Mesenteric fat pad (tissue), 1 donor: ENCODE measurements at places on chromosomes 12 and 14. TPM values are rescaled to one million over a fixed set of nuclear protein-coding genes. Genes with fewer than 3 reads are reported as not detected.

The NTN4 gene
- total RNA-seq = 11.6 TPM

The AQP2 gene
- not detected for total RNA-seq

The FGFR1OP2 gene
- total RNA-seq = 40.0 TPM

The CEP290 gene
- total RNA-seq = 11.5 TPM

The RAB5B gene
- 88.2 TPM for total RNA-seq

The MYO1H gene
- total RNA-seq = 0.10 TPM

The DPPA3 gene
- not detected for total RNA-seq

The HOXC11 gene
- total RNA-seq = not detected

The ISM2 gene
- not detected for total RNA-seq

The CLEC4A gene
- 3.5 TPM for total RNA-seq

The CLEC12A gene
- 7.5 TPM for total RNA-seq

The COX8C gene
- total RNA-seq = not detected

GRCh38 chr12:53299101-53299453 is 418 bp upstream of the MYG1 start:
- no peak for DNase-seq

DNA sequence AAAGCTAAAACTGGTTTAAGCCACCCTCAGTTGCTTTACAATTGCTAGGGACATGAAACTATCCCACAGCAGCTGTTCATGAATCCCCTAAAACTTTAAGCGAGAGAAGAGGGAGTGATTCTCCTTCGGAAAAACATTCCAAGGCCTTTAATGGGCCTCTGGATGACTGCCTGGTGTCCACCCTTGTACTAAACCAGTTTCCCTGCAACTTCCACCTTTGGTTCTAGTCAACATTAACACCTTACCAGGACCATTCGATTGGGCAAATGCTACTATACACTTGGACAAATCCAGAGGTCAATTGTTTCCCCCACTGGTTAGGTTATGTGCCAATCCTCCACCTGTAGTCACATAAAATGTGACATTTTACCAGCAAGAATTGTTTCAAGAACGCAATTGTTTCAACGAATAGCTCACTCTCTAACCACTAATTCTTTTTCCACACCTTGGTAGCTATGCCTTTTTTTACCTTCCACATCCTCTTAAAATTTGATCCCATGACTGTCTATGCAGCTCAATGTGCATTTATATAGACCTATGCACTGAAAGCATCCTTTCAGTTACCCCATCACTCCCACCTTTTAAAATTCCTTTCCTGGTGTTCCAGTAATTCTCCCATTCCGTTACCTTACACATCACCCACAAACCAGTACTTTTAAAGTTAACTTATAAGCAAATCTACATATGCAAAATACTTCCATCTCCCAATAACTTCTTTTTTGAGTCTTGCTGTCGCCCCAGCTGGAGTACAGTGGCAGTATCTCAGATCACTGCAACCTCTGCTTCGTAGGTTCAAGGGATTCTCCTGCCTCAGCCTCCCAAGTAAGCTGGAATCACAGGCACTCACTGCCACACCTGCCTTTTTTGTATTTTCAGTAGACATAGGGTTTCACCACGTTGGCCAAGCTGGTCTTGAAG is 3.6 kb downstream of the UBC start:
- no peak for DNase-seq

- DNase-seq = no peak
Measured at GRCh38 chr14:20195911-20196310, 5.2 kb downstream of the OR11G2 start.

DNA sequence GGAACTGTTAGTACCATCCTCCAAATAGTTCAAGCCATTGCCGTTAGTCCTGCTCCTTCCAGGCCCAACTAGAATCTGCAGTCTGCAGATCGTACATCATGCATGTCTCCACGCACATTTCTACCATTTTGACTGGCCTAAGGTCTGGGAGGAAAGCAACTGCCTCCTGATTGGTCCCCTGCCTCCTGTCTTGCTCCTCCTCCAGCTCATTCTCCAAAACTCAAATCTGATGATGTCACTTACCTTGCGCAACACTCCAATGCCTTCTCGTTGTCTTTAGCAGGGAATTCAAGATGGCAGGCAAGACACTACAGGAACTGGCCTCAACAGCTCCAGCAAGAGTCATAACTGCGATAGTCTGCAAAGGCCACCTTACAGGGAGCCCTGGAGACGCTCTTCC is 9.7 kb upstream of the HCAR1 start:
- peak; percentile 11 for DNase-seq

DNA sequence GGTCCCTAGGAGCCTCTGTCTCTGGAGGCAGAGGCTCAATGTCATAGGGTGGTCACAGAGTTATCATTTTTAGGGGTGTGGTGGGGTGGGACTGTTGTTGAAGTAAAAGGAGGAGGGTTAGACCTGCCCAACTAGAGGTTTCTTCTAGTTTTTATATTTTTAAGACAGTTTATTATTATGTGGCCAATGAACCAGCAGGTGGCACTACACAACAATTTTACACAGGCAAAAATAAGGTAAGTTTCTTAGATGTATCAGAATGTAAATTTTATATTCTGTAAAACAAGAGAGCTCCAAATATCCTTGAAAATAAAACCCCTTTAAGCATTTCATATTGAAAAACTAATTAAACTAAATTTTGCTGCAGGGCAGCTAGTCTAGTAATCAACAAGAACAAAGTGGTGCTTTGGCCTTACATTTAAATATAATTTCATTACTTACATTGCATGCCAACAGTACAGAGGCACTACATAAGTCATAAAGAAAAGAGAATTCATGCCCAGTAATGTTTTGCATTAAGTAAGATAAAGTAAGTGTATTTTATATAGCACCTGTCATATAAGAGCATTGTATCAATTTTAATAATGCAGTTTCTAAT is 22.2 kb upstream of the OVCH1 start:
- DNase-seq = no peak

GRCh38 chr12:83769151-83769550 is 1082.4 kb downstream of the TMTC2 start:
- DNase-seq = no peak

DNA sequence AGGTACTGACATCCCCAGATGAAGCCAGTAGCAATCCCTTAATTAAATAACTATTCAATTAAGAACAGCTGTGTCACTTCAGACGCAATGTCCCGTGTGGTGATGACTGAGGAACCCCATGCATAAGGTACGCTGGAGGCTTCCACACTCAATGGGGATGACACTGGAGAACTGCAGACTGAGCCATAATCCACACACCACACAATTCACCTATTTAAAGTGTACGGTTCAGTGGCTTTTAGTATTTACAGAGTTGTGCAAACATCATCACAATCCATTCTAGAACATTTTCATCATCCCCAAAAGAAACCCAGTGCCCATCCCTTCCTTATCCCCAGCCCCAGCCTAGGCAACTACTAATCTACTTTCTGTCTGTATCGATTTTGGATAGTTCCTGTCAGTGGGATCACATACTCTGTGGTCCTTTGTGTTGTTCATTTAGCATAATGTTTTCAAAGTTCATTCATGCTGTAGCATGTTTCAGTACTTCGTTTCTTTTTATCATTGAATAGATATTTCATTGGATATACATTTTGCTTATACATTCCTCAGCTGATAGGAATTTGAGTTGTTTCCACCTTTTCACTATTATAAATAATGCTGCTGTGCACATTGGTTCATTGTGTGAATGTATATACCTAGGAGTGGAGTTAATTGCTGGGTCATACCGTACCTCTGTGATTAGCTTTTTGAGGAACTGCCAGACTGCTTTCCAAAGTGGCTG is 61.1 kb downstream of the NINJ2 start:
- DNase-seq = no peak

- no peak for DNase-seq
Measured at GRCh38 chr12:132178316-132178715, 34.1 kb downstream of the NOC4L start.

DNA sequence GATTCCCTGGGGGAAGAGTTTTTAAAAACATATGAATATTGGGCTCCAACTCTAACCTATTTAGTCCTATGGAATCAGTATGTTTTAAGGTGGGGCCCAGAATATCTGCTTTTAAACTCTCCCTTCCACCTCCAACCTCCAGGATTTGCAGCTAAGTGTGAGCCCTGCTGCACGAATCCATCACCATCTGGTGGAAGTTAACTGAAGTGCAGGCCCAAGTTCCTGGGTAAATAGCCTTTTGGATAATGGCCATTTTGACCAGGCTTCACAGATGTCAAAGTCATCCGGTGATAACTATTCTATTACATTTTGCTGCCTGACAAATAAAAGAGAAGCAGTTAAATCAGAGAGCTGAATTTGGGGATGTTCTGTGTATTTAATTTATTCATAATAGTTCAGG is 58.1 kb upstream of the RMST start:
- no peak for DNase-seq
